ENCODE measurements at places on chromosomes 16 and 17.

DNA sequence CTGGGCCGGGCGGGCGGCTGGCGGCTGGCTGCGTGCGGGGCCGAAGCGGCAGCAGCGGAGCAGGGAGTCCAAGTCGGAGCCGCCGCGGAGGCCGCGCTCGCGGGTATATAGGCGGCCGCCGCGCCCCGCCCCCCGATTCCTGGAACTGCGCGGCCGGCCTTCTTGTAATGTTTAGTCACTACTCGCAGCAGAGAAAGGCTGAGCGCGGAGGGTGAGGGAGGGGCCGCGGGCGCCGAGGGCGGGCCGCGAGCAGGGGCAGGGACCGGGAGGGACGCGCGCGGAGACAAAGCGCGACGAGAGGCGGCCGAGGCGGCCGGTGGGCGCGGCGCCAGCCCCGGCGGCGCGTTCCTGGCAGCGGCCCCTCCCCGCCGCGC is at the start of gene SOCS3:
Gene SOCS3 (minus strand): TSS at position 81 of the 374 bp plus-strand sequence. CDS start 982 bp downstream, outside the sequence.
- peak; percentile 96 for DNase-seq

DNA sequence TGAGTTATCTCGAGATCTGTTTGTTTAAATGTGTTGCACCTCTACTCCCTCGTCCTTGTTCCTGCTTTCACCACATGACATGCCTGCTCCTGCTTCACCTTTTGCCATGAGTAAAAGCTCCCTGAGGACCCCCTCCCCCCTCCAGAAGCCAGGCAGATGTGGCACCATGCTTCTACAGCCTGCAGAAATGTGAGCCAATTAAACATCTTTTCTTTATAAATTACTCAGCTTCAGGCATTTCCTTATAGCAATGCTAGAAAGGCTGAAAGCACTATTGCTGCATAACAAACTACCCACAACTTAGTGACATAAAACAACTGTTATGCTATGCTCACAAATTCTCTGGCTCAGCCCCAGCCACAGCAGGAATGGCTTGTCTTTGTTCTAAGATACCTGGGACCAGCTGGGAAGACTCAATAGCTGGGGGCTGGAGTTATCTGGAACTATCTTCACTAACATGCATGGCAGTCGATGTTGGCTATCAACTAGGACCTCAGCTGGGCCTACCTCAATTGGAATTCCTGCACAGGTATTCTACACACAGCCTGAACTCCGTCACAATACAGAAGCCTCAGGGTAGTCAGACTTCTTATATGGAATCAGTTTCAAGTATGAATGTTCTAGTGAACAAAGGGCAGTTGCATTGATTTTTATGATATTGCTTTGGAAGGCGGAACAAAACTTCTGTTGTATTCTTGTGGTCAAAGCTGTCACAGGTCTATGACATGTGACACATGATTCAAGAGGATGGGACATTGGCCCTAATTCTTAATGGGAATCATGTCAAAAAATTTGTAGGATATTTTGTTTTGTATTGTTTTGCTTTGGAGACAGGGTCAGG is 186.0 kb upstream of the PIRT start:
- no peak for DNase-seq

DNA sequence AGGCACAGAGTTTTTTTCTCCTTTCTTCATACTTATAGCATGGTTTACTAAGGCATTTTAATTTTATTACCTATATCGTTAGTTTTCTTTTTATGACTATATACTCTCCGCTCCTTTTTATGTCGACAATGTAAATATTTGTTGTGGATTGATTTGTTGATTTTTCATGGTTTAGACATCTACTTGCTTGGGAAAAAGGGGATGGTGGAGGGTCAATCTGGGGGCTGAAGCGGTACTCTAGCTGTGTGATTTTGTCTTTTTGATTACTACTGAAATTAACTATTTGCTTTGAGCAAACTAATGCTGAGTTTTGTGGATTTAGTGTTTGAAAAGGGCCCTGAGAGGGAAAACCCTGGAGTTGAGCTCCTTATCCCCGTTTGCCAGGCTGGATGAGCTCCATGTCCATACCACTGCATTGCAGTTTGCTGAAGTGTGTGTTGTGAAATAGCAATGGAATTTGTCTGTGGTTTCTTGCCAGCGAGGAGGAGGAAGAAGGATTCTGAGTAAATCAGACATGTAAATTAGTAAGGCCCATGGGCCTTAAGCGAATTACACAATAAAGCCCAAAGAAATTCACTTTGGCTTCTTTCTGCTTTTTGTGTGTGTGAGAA is 72.0 kb downstream of the FTO start:
- peak; percentile 93 for DNase-seq

DNA sequence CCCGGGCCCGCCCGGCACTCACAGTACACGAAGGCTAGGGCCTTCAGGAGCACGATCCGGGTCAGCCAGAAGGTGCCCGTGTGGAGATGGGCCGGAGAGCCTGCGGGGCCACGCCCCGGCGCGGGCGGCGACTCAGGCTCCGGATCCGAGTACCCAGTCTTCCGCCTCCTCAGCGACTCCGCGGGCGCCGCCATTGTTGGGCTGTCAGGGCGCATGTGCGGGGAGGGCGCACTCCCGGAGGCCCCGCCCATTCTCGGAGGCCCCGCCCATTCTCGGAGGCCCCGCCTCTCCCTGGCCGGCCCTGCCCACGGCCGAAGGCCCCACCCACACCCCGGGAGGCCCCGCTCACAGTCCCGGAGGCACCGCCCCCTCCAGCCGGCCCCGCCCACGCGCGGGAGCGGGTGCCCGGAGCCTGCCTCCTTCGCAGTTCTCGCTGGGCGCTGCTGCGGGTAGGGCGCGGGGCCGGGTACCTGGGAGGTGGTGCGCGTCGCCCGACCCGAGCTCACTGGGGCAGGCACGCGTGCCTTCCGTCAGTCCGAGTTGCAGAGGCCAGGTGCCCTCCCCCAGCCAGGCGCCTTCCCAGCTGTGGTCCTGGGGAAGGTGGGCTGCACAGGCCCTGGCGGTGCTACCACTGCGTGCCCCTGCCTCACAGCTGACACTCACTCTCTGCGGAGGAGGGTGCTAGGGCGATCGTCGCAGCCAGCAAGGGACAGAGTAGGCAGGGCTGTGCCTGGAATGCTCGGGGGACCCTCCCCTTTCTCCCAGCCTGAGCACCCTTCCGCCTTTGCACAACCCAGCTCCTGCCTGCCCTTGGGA is at the start of gene LMF1:
Gene LMF1 (minus strand): TSS at position 219 of the 816 bp plus-strand sequence. CDS start 4 bp downstream, at position 215.
- peak; percentile 60 for DNase-seq

GRCh38 chr16:57017251-57017650 is 27.9 kb downstream of the NLRC5 start:
- DNase-seq: peak; percentile 55

GRCh38 chr16:69860233-69861231 is 90.6 kb upstream of the CLEC18A start:
- no peak for DNase-seq

GRCh38 chr17:83062818-83063671 is 16.4 kb upstream of the METRNL start:
- DNase-seq: no peak

GRCh38 chr16:13913374-13914292 is 6.3 kb upstream of the ERCC4 start:
- no peak for DNase-seq

DNA sequence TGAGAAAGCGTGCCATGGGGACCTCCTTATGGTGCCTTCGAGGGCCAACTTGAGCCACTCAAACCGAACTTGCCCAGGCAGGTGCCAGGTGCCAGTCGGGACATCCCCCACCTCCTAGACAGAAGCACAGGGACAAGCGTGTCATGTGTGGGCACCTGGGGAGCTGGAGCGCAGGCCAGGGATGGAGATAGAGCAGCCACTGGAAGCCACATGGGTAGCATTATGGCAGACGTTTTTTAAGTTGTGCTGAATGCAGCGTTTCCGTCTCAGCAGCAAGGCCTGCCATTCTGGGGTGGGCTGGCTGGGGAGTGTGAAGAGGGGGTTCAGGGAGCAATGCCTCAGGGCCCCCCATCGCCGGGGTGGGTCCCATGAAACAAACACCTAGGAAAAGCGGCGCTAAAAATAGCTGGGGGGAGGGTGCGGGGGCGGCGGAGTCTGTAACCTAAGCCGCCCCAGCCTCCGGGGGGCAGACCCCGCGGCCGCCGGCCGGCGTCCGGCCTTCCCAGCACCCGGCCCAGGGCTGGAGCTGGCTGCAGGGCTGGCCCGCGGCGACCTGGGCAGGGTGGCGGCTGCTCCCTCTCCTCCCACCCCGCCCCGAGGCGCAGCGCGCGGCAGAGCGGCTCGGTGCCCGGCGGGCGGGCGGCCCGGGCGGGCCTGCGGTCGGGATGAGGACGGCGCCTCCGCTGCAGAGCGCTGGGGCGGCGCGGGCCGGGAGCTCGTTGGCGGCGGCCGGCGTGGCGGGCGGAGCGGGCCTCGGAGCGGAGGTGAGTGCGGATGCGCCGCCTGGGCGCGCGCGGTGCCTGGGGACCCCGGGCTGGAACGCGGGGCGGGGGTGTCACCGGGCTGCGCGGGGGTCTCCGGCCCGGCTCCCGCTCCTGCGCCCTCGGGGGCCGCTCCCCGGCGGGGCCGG is at the start of gene ZNF469:
Gene ZNF469 (plus strand): TSS at position 469 of the 910 bp plus-strand sequence. CDS start 44,512 bp downstream, outside the sequence.
- peak; percentile 40 for DNase-seq

DNA sequence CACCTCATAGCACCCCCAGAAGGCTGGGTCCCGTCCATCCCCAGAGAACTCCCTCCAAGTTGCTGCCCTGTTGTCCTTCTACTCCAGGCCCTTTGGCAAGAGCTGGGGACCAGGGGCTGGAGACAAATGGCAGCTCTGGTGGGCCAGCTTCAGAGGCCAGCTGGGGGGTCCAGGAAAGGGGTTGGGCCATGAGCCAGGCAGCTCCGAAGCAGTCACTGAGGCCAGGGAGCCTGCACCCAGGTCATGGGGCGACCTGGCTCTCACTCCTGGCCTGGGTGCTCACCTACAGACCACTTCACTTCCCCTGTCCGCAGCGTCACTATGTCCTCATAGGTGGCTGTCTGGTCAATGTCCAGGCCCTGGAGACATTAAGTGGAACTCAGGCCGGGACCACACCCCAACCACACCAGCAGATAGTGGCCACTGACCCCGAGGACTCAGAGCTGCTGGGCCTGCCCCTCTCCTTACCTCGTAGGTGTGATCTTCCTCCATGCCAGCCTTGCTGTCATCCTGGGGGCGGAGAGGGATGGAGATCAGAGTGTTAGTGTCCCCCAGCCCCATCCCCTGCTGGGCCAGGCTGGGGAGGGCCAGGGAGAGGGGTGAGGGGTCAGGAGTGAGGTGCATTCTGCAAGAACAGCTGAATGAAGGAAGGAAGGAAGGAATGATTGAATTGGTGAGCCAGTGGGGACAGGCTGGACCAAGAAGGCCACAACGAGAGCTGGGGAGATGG is 3.0 kb downstream of the CD79B start:
- DNase-seq: no peak

GRCh38 chr17:14482715-14483114 is 181.8 kb downstream of the HS3ST3B1 start:
- no peak for DNase-seq

DNA sequence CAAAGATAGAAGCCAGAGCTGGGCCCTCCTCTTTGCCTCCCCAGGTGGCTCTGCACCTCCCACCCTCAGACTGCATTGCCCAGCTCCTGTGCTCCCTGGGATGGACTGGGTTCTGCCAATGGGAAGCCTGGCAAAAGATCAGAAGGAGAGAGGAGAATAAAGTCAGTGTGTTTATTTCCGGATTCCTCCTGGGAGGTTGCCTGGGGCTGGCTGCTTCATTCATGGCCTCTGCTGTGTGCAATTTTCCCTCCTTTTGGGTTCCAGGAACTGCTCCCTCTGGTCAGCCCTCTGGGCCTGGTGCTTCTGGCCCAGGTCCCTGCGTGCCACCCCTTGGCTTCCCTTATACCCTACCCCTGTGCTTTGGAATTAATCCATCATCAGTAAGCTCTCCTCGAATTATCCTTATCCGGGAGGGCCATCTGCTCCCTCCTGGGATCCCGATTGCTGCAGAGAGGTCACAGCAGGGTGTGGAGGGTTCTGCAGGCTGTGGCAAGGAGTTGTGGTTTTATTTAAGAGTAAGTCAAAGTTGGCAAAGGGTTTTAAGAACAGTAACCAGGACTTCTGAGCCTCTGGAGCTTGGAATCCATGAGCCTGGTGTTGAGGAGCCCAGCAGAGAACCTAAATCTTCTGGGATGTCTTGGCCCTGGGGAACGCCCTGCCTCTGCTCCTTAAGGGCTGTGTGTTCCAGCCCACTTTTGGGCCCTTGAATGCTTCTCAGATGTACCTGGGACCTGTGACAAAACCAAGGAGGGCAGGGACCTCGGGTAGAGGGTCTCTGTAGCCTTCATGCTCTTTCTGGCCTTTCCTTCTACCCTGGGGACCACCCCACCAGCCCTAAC is 8.2 kb upstream of the MMP2 start:
- DNase-seq: peak; percentile 97

DNA sequence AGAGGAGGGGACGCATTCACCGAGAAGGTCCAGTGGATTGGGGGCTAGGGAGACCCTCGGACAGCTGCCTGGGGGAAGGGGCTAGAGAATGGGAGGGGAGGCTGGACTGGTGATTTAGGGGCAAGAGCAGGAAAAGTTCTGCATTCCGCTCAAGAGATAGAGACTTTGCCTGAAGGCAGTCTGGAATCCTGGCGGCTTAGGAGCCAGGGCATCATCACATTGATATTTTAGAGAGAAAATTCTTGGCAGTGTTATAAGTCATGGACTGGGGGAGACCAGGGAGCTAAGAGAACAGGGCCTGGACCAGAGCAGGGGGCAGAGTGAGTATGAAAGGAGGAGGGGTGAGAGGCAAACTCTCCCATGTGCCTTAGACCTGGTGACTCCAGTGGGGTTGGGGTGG is 35.8 kb downstream of the MSI2 start:
- DNase-seq: peak; percentile 47

Data from M059J (cell line).